ENCODE measurements at places on chromosomes 1 and 21.

DNA sequence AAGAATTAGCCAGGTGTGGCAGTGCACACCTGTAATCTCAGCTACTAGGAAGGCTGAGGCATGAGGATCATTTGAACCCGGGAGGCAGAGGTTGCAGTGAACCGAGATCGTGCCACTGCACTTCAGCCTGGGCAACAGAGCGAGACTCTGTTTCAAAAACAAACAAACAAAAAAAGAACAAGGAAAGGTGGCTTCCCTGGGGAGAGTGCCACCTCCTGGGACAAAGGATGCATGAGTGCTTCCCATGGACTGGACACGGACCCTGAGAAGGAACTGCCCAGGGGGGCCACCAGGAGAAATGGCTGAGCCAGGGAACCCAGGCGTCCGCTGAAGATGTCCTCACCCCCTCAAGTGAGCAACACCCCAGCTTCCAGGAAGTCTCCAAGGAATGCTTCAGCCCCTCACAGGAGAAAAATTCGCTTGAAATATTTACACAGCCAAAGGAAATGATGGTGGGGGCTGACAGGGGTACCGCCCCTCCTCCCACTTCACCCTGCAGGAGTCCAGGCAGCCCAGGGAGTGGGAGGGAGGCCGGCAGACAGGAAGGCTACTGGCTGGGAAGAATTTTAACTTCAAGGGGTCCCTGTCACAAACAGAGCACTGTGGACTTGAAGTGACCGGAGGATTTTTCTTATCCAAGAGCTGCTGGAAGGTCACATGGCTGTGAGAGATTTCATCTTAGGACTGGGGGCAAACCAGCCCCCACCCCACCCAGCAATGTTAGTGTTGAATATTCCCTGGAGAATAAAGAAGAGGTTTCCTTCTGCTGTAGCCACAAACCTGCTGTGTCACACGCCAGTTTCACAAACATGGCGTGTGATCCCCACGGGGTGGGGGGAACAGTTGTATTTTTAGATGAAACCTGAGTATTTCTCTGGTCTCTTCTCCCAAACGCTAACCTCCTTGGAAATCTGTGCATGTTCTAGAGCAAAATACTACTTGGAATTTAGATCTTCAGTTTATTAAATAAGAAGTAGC is 90.8 kb upstream of the SLC25A33 start:
- no peak for DNase-seq

DNA sequence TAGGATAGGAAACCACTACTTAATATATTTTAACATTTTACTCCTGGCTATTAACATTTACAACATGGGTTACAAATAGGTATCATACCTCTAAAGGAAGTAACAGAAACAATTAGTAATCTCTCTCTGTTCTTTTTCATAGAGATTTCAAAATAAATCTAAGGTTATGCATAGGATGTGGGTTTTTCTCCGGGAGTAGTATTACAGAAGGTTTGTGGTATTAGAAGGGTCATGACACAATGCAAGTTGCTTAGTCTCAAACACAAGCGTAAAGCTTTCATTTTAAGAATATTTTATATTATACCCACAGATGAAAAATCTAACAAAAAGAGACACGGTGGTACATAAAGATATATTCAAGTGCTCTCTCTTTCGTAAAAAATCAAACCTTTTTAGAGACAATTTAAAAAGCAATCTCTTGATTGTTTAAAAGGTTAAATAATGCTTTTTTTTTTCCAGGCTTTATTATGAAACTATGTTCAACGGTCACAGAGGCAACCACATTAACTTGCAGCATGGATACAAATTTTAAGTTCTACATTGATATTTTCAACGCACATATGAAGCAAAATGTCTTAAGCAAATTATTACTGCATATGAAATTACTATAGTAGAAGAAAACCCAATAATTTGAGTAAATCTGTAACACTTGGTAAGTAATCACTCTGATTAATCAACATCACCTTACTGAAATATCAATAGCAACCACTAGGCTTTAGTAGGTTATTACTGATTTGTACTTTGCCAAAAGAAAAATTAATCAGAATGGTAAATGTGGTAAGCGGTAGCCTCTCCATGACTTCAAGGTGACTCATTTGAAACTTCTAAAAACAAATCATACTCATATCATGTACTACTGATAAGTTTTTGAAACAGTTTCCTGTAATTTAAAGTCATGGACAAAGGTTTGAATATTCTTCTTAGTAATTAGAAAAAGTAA is 97.4 kb upstream of the GFI1 start:
- DNase-seq = no peak

DNA sequence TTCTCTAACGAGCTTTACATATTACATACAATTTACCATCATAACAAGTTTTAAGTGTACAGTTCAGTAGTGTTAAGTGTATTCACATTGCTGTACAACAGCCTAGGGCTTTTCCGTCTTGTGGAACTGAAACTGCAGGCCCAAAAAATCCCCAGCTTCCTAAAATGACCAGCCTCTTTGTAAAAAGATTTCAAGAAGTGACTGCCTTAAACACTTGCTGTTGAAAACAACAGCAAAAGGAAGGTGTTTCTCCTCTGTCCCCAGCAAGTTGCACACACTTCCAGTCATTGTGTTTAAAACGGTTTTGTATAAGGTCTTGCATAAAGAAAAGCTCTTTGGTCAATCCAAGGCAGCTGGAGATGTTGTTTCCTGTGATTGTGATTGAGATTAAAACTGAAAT is 16.0 kb upstream of the GBP1 start:
- no peak for DNase-seq

DNA sequence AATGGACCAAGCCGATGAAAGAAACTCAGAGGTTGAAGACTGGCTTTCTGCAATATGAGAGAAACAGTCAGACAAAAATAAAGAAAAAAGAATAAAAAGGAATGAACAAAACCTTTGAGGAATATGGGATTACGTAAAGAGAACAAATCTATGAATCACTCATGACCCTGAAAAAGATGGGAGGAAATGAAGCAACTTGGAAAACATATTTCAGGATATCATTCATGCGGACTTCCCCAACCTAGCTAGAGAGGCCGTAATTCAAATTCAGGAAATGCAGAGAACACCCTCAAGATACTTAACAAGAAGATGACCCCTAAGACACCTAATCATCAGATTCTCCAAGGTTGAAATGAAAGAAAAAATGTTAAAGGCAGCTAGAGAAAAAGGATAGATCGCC is 705.3 kb upstream of the CHRM3 start:
- no peak for DNase-seq

GRCh38 chr1:89295187-89295586 is 22.5 kb upstream of the GBP5 start:
- no peak for DNase-seq

- DNase-seq = no peak
Measured at GRCh38 chr1:152449661-152450060, 35.6 kb upstream of the CRNN start.

- no peak for DNase-seq
Measured at GRCh38 chr21:25281134-25281533, 326.1 kb downstream of the MRPL39 start.

- DNase-seq = no peak
Measured at GRCh38 chr21:29367335-29367734, 68.6 kb downstream of the BACH1 start.
